Dermis microvascular lymphatic vessel endothelial cell (primary cell): ENCODE measurements at places on chromosomes 6 and 20. TPM values are rescaled to one million over a fixed set of nuclear protein-coding genes. Genes with fewer than 3 reads are reported as not detected.

The MEI4 gene
- not detected in 2 replicates for total RNA-seq

The PROKR2 gene
- not detected in 2 replicates for total RNA-seq

The WASF1 gene
- total RNA-seq, result 6.8 and 9.5 TPM in 2 replicates

The GINS1 gene
- total RNA-seq, result 5.9 and 15.9 TPM in 2 replicates

The OVOL2 gene
- total RNA-seq, result not detected in 2 replicates

The OR2H2 gene
- not detected in 2 replicates for total RNA-seq

The C6orf58 gene
- 0.13 and 0.26 TPM in 2 replicates for total RNA-seq

The CRISP2 gene
- not detected in 2 replicates for total RNA-seq

The SLC25A27 gene
- total RNA-seq, result 0.26 and 0.51 TPM in 2 replicates

The IL17F gene
- total RNA-seq, result not detected in 2 replicates

The TRAPPC3L gene
- total RNA-seq, result under 0.01 and 0.25 TPM in 2 replicates

The BHLHE23 gene
- not detected in 2 replicates for total RNA-seq

GRCh38 chr20:10360878-10361277 is 73.1 kb downstream of the MKKS start:
- DNase-seq, result no peak

- DNase-seq, result no peak
Measured at GRCh38 chr6:41170547-41171160, 7.7 kb upstream of the TREM2 start.

DNA sequence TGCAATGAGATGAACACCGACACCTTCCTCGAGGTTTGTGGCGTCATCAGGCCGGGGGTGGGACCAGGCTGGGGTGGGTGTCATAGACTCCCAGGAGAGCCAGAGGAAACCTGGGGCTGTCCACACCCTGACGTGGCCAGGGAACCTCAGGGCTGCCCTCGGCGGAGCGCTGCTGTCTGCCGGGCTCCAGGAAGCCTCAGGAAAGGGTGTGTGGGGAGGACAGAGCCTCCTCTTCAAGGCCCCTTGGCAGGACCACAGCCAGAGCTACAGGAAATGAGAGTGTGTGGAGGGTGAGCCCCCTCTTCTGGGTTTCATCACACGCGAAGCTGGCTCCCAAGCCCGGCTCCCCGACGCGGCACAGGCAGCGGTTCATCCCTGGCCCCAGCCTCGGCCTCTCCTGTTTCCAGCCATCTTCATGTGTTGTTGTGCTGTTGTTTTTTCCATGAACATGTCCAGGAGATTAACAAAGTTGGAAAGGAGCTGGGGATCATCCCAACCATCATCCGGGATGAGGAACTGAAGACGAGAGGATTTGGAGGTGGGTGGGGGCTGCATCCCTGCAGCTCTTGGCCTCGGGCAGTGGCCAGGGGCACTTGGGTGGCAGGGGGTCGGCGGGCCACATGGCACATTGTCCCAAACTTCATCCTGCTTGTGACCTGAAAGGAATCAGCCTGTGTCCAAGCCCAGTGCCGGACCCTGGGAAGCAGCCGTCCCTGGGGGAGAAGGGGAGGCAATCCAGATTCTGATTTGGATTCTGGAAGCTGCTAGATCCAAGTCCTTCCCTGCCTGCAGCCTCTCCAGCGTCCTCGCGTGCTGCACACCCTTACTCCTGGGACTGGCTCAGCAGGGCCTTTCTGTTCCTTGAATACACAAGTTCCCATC is 6.4 kb downstream of the NPEPL1 start:
- no peak for DNase-seq

DNA sequence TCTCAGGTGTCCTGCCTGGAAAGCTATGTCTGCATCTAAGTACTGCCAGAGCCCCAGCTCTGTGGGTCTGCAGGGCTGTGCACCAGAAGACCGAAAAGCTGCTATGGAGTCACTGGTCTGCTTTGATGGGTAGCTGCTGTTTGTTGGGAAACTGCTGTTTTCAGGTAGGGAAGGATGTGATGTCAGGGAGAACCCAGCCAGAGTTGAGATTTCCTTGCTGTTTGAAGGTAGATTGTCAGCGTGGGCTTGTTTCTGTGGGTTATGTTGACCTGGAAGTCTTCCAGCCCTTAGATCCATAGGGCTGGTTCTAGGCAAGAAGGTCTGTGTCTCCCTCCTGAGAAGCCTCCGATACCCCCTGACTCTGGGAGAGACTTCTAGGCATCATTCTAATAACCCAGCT is 12.2 kb upstream of the SHLD1 start:
- no peak for DNase-seq

GRCh38 chr20:49631061-49631716 is 63.3 kb upstream of the PTGIS start:
- DNase-seq, result peak; percentile 12

DNA sequence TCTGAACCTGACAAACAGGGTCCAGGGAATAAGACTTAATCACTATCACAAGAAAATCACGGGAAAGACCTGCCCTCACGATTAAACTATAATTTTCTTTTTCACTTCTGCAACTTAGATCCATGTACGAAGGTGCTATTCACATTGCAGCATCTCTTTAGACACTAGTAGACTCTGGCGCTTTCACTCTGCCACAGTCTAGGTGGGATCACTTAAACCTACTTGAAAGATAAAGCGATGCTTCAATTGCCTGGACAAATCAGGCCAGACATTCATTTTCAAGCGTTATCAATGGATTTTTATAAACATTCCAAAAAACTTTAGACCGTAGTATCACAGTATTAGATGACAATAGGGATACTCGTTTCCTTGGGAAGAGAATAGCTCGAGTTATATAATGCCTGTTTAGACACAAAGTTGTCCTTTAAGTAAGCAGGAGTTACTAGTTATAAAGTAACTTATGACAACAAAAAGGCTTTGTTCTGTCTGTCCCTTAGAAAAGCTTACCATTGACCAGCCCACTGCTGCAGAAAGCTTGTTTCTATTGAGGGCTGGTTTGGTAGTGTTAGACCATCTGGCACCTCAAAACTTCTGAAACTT is 367.3 kb downstream of the UTRN start:
- no peak for DNase-seq

- no peak for DNase-seq
Measured at GRCh38 chr20:44123874-44124535, 63.0 kb downstream of the JPH2 start.

DNA sequence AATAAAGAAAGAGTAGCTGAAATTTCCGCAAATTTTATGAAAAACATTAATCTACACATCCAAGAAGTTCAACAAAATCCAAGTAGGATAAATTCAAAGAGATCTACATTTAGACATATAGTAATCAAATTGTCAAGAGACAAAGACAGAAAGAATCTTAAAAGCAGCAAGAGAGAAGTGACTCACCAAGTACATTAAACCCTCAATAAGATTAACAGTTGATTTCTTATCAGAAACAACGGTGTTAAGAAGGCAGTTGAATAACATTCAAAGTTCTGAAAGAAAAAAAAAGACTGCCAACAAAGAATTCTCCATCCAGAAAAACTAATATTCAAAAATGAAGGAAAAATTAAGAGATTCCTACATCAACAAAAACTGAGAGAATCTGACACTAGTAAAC is 19.2 kb downstream of the BPIFA1 start:
- no peak for DNase-seq

- no peak for DNase-seq
Measured at GRCh38 chr6:35436071-35436857, 15.9 kb upstream of the FANCE start.

DNA sequence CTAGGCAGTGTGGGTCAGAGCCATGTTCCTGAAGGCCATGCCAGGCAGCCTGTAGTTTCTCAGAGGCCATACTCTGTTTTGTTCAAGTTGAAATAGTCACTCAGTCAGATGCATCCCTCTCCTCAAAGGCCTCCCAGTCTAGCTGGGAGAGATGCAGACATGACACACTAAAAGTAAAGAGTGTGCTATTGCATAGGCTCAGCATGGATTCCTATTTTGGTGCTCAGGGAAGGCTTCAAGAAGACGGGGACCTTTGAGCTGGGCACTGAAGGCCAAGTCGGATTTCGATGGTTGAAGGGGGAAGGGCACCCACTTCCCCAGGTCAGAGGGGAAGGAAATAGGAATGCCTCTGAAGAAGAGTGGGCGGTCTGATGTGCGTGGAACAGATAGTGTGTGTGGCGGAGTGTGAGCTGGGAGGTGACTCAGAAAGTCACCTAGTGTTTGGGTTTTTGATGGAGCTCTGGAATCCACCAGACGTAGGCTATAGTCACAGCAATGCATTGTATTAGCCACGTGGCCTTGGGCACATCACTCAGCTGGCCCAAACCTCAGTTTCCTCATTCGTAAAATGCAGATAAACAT is 3.7 kb downstream of the EPB41L1 start:
- DNase-seq, result no peak

GRCh38 chr20:48292806-48293205 is 507.5 kb upstream of the SULF2 start:
- DNase-seq, result no peak

GRCh38 chr20:4099905-4100675 is 84.7 kb upstream of the RNF24 start:
- DNase-seq, result no peak

DNA sequence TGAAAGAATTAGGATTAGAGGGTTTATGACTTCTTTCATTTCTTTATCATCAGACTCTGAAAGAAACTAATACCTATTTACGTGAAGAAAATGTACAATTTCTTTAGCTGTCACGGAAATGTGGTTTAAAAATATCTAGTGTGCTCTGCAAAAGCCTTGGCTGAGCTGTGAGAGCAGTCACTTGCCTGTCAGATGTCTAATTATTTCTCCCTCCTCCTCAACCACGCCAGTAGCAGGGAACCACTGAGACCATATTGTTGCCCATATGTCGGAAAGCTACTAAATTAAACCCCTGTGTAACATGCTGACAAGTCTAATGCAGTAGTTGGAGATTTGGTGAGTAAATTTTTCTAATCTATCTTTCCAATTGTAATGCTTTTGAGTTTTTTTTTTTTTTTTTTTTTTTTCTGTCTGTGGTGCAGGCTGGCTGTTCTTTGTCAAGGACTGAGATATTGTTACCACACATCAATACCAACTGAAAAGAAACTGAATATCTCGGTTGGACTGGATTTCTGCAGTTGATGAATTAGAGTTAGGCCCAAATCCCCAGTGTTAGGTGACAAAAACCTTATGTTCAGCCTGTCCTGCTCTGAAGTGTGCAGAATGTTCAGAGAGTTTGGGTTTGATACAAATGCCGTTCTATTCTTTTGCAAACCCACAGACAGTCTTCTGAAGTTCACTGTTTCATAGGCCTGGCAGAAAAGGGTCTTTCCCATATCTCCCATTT is 302.9 kb upstream of the SYNCRIP start:
- no peak for DNase-seq

DNA sequence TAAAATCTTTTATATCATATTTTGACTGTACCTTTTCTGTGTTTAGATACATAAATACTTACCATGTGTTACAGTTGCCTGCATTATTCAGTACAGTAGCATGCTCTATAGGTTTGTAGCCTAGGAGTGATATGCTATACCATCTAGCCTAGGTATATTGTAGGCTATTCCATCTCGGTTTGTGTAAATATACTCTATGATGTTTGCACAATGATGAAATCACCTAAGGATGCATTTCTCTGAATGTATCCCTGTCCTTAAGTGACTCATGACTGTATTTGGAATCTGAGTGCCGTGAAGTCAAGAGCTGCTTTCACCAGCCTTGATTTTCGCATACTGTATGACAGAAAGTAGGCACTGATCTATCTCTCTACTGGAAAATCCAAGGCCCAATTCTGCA is 129.9 kb downstream of the UTRN start:
- DNase-seq, result peak; percentile 52

DNA sequence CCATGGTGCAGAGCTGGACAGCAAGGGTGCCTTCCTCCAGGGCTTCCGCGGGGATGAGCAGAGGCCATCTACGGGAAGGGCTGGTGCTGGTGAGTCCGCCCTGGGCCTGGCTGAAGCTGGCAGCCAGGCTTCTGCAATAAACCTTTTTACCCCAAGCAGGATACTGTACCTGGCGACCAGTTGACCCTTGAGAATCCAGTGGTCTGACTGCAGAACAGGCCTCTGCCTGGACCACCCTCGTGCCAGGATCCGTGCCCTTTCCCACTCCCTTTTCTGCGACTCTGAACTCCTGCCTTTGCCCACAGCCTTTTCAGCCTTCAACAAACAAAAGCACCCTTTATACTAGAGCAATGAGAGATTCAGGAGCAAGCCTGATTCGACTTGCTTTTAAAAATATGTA is 18.9 kb downstream of the CDH26 start:
- no peak for DNase-seq

DNA sequence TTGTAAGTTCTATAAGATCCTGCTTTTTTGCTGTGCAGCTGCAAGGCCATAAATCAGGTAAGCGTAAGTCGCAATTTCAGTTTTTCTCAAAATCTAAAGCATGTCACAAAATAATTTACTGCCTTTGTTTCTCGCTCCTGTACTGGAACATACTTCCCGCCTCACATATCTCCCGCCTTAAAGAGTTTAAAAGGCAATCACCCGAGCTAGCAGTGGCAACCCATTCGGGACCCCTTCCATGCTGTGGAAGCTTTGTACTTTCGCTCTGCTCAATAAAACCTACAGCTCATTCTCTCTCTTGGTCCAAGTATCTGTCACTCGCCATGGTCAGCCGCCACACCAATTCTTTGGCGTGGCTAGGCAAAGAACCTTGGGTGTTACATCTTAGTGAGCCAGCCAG is 34.0 kb downstream of the CEP85L start:
- DNase-seq, result no peak

GRCh38 chr6:3798055-3798919 is 46.8 kb upstream of the PXDC1 start:
- DNase-seq, result peak; percentile 51

DNA sequence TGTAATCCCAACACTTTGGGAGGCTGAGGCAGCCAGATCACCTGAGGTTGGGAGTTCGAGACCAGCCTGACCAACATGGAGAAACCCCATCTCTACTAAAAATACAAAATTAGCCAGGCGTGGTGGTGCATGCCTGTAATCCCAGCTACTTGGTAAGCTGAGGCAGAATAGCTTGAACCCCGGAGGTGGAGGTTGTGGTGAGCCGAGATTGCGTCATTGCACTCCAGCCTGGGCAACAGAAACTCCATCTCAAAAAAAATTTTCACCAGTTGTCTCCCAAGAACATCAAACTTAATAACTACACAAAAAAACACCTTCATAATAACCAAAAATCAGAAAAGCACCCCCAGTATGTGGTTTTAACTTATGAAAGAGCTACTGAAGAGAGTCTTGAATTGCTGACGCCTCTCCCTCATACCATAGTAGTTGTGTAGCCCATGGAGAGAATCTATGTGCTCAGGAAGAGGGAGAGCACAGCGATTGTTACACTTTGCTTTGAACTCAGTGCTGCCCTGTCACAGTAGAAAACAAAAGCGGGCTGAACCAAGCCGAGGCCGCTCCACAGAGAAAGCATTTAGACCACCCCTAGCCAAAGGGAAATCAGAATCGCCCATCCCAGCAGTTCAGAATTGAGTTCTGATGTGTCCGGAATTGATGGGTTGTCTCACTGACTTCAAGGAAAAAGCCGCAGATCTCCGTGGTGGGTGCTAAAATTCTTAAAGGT is 42.0 kb upstream of the GMPR start:
- DNase-seq, result no peak
